ENCODE measurements at places on chromosomes 3 and 15.

DNA sequence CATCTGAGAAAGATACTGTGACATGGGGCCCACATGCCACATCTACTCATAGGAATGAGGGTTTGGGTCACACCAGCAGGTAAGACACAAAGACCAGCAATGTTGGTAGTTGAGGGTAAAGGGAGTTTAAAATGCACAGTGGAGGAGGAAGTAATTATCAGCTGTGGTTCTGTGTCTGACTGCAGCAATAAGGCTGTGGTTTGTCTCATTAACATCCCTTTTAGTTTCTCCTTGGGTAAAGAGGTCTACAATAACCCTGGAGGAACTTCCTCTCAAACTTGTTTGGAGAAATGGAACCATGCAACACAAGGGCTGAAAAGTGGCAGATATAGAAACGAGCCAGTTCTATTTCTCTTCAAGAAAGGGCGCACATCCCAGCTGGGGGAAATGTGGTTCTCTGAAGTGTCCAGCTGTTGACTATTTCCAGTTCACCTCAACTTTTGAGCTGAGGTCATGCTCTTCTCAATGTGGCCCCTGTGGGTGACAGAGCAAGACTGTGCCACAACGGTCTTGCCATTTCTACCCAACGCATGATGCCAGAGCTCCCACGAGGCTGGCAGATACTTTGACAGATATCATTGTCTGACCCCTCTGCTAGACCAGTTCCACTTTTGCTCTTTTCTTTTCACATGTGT, 234.3 kb downstream of the SQOR start:
- DNase-seq: no peak

- DNase-seq: no peak
Measured at GRCh38 chr3:9193633-9194195, 55.7 kb downstream of the SRGAP3 start.

DNA sequence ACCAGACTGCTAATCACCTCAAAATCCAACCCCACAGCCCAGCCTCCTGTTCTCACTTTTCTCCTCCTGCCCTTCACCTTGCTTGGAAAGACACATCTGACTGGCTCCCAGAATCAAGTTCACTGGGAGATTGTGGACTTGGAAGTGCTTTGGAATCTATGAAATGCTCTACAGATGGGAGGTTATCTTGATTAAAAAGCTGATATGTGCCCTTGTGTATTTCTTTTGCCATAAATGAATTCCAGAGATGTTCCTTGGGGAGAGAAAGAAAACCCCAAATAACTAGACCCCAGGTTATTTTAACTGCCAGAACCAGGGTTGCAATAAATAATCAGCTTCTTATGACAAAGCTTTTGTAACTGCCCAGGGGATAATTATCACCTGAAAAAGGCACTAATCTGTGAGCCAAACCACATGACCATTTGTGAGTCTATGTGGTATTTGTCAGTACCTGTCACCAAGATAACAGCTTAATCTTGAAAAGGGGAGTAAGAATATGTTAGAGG, 21.7 kb upstream of the ARHGEF3 start:
- no peak for DNase-seq

DNA sequence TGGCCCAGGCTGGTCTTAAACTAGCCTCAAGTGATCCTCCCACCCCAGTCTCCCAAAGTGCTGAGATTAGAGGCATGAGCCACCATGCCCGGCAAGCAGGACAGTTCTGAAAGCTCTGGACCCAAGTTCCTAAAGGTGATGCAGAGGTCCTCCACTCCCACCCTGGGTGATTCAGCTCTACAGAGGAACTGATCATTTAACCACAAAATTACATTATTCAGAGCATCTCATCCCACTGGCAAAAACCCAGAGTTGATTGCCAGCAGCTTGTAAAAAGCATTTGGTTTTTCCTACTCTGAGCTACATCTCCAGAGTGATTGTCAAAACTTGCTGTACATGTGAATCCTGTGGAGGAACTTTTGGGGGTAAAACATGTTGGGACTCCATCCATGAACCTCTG, 60.2 kb downstream of the SLTM start:
- no peak for DNase-seq

DNA sequence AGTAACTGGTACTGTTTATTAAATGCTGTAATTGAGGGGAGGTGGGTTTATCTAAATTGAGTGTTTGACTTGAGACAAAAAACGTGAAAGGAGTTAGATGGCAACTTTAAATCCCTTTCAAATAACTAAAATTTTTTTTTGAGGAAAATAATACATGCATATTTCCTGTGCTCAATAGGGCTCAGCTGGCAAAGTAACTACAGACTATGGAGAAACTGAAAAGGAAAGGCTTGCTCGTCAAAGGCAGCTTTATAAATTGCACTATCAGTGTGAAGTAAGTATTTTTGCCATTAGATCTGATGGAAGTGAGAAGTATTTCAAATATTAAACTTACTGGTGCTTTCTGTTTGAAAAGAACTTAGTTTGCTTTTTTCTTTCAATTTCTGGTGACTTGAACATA, 72.2 kb downstream of the DZIP3 start:
- no peak for DNase-seq

DNA sequence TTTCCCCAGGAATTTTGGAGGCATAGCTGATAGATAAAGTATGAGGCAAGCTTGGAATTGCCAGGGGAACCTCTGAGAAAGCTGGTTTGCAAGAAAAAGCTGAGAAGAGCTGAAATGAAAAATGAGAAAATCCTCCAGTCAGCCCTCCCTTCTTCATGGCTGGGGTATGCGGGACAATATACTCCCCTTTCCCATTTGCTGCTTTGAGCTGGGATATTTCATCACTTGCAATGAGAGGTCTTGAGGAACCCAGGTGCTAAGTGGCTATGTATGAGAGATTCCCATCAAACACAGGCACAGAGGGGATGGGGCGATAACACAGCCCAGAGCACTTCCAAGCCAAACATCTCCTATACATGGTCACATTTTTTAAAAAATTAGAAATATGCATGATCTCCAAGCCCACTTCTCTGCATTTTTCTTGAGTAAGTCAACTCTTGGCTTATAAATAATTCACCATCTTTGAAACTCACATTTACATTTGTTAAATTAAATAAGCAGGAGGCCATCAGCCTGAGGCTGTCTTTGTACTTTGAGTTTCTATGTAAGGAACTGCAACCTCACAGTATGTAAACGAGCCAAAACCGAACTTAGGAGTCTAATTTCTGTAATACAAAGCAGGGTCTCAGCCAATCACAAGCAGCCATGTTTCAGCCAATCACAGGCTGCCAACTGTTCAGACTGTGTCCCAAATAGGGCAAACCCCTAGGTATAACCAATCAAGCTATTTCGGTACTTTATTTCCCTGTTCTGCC, 983.6 kb upstream of the NR2F2 start:
- DNase-seq: no peak

DNA sequence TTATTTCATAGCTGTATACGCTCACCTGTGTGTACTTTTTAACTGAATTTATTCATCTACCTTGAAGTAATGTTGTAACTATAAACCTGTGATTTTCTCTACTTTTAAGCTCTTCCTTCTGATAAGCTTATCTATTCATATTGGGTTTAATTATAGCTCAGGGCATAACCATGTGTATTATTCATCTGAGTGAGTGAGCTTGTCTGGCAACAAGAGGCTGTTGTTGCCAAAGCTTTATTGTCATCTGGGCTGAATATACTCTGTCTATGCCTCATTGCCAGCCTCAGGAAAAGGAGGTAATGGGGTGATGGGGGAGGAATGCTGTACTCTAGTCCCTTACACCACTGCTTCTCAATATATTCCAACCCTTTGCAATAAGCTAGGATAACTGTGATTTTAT, 292.4 kb downstream of the UBE2E2 start:
- DNase-seq: no peak

- no peak for DNase-seq
Measured at GRCh38 chr3:180947761-180948390, 35.4 kb downstream of the FXR1 start.

GRCh38 chr3:16343101-16343500, 78.1 kb downstream of the OXNAD1 start:
- DNase-seq: no peak

DNA sequence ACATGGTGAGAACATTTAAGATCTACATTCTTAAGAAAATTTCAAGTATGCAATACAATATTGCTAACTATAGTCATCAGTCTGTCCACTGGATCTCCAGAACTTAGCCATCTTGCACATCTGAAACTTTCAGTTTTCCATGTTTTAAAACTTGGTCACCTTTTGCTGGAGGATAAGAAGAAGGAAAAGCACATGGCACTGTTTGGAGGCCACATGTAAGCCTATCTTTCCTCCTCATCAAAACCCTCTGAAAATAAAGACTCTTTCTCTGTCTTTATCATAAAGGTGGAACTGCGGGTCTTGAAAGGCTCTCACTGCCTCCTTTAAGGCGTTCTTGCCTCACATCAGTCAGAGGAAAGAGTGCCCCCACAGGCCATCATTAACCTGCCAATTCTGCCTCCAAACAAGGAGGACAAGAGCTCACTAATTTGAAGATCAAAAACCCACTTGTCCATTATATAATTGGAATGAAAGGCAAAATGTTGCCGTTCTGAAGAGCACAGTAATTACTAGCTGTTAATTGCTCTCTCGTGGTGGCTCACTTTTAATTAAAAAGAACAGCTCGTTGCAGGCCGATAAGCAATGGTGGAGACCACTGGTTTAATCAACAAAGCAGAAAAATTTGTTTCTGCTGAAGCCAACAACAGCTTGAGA, 157.8 kb downstream of the MECOM start:
- no peak for DNase-seq

DNA sequence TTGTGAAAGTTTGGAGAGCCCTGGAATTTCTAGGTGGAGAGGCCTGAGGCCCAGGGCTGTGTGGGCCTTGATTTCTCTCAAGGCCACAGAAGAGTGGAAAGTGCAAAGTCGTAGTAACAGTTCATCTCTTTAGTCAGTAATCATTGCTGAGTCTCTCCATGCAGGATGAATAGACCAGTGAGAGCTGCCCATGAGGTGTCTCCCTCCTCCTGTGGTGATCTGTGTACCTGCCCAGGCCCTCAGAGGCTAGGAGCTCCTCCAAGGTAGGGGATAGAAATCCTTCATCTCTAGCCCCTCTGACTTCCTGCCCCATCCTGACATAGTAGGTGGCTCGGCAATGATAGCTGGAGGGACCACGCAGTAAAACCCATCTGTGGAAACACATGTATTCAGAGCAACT, 6.8 kb upstream of the IDH3A start:
- DNase-seq: no peak

- no peak for DNase-seq
Measured at GRCh38 chr15:62791694-62792093, 250.9 kb upstream of the TPM1 start.

DNA sequence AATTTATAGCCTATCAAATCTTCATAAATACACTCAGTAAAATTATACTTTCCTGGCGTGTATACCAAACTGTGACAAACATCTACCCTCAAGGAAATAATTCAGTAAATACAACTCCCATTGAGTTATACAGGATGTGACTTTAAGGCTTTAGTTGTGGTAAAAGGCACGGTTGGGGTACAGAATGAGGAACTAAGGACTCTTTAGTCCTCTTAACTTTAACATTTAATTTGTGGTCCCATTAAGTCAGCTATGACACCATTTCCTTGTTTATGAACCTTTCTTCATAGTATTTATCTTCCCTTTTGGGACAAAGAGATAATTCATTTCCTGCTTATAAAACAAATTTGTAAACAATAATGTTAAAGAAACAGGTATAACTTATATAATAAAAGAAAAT, 30.2 kb downstream of the IFT80 start:
- no peak for DNase-seq

DNA sequence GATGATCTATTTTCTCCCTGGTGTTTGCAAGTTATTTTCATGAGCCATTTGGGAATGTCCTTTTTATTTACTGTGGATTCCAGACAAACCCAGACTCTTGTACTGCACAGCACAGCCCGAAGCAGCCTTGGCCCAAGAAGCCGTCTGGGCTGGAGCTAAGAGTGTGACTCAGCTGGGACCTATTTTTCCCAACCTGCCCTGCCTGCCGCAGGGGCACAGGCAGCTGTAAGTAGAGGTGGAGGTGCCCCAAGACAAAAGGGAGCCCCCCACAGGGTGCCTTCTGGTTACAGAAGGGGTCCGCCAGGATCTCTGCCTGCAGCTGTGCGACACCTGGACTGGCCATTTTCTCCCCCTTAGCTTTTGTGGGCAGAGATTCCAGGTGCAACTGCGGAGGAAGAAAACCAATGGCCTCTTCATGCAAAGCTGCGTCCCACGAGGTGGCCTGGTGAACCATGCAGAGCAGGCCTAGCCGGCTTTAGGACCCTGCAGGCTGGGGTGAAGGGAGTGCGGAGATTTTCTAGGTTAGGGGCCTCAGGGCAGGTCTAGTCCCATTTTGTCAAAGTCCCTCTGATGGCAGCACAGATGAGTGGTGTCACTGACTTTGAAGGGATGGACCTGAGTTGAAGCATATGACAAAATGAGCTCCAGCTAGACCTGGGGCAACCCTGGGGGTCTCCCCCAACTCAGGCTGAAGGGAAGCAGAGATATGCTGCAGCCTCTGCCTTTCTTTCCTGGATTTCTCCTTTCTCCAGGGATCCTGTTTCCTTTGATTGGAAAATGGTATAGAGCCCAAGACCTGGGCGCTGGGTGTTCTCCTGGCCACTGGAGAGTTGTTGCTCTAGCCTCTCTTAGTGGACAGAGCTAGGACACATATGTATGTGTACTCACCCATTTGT, 131.2 kb downstream of the KLF13 start:
- DNase-seq: peak; percentile 40

DNA sequence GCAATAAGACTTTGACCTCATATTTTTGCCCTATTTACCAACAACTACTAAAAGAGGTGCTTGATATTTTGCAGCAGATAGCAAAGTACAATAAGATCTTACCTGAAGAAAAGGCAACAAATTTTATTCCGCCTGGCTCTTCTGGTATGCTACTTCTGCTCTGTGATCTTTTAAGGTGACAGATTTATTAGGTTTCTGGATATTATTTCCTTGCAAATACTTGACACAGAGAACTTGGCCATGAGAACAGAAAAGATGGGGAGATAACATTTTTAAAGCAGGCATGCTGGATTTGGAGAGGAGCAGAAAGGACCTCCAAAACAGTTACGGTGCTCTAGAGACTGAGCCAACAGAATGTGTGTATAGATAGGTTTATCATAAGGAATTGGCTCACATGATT, 86.7 kb upstream of the RNF7 start:
- no peak for DNase-seq

DNA sequence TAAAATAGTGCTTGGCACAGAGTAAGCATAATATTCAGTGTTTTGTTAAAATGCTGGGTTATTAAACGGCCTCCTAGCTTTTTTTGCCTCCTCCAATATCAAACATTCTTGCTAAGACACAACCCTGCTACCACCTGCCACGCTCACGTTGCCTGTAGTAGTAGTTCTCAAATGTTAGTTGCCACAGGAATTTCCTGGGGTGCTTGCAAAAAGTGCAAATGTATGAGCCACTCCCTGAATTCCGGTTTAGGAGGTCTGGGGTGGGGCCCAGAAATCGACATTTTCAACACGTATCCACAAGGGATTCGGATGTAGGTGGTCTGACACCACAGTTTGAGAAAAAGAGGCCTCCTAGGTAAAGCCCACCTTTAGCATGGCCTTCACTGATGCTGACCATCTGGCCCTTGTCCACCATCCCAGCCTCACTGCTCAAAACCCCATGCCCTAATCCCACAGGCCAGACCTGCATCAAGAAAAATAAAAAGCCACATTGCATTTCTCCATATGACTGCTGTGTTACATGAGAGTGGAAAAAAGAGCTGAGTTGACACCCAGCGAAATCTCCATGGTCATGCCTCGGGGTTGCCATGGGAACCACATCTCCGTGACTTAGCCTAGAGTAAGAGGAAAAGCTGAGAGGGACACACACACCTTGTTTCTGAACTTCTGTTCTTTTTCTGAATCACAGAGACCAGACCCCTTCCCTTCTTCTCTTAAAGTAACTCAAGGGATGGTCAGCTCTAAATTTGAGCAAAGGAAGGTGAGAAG, 116.4 kb upstream of the HES1 start:
- DNase-seq: no peak
